ENCODE measurements at places on chromosomes 7 and 10.

DNA sequence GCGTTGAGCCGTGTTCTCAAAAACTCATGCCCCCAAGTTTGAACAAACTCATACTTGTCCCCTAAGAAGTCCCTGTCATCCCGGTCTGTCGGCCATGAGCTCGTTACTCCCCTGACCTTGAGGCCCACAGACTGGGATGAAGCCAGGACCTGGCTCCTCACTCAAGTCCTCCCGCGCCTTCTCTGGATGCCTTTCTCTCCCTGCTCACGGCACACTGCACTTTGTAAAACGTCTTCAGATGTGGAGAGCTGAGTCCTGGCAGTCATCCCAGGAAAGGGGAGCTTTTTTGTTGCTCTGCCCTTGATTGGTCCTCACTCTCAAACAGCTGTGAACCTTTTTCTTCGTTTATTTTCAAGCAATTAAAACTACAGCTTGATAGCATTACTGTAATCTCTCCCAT, 110.8 kb downstream of the JAZF1 start:
- DNase-seq, result no peak

DNA sequence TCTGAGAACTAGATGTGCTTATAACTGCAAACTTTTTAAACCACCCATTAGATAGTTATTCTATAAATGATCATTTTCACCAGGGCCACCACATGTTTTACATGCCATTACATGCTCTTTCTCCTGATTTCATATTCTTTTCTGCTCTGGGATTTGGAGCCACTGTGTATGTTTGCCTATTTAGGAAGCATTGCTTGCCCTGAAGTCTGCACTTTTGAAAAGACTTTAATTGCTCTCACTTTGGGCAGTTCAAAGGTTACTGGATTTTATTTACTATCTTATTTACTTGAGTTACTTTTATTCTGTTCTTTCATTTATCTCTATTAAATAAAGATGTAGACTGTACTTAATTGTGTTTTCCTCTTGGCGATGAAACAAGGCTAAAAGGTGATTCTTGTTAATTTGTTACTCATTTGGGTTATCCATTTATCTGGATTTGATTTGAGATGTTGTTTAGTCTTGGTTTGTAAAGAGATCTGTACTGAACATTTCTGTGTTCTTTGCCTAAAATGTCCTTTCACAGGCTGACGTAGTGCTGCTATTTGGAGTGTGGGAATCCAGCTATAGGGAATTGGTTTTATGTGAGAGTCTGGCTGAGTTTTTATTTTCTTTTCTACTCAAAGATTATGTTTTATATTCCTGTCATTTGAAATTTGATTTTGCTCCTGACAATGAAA, 88.8 kb downstream of the SUGCT start:
- DNase-seq, result no peak

DNA sequence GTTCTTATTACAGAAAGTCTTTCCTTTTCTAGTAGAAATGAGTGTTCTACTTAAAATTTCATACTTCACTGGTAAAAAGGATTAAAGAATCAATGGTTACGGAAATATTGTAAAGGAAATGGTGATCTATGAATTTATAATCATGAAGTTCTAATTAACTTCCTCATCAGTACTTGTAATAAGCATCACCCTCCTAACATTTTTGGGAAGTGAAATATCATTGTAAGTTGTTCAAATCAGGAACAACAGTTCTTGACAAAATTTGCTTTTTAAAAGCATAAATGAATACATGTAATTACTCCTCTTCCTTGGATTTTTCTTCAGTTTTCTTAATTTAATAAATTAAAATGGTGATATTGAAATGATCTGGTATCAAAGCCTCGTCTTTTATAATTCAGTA, 5.6 kb upstream of the PCGF5 start:
- DNase-seq, result no peak

DNA sequence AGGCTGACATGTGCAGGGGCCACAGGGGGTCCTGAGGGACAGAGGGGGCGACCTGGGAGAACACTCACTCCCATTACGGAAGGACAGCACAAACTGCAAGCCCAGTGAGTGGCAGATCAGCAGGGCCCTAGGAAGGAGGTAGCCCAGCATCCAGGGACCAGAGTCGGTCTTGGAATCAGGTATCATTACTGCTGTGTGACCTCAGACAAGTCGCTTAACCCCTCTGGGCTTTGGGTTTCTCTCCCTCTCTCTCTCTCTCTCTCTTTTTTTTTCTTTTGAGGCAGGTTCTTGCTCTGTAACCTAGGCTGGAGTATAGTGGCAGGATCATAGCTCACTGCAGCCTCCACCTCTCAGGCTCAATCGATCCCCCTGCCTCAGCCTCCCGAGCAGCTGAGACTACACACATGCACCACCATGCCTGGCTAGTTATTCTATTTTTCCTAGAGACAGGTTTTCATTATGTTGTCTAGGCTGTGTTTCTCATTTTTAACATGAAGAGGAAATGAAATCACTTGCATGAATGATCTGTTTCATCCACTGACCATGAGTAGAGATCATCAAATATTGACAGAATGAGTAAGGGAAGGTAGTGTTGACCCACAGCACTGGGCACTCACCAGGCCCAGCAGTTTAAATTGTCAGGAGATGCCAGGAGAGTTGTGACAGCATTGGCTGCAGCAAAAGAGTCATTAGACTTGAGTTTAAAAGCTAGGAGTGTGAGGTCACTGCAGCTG, 49.4 kb downstream of the BUB3 start:
- no peak for DNase-seq

DNA sequence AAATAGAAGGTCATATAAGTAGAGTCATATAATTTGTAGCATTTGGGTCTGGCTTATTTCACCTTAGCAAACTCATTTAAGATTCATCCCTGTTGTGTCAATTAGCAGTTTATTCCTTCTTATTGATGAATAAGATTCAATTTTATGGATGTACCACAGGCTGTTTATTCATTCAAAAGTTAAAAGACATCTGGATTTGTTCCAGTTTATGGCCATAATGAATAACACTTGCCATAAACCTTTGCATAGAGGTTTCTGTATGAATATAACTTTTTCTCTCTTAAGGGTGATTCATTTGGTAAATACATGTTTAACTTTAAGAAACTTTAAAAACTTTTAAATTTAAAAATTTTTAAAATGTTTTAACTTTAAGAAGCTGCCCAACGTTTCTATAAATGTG, 66.4 kb downstream of the CPED1 start:
- DNase-seq, result no peak

- DNase-seq, result no peak
Measured at GRCh38 chr10:129448086-129448485, 19.0 kb upstream of the MGMT start.

DNA sequence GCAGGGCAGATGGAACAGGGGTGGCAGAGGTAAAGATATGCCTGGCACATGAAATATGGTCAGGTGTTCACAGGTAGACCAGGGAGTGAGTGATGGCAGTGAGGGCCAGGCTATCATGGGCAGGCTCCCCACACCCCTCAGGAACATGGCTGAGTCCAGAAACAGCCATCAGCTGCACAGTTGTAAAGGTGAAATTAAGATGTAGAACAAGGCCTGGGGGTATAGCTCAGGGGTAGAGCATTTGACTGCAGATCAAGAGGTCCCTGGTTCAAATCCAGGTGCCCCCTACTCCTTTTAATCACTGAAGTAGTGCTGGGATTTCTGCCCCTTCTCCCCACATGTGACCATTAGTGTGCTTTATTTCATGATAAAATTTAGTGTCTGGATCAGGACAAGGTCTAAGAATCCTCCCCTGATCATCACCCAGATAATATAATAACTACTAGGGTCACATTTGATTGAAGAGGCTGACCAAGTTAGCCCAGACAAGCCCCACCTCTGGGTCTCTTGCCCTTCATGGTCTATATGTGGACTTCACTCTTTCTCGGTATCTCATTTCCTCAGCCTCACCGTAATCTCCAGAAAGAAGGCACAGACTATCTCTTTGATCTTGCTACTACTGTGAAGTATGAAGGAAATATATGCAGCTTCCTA, 69.0 kb downstream of the ZNF783 start:
- no peak for DNase-seq

DNA sequence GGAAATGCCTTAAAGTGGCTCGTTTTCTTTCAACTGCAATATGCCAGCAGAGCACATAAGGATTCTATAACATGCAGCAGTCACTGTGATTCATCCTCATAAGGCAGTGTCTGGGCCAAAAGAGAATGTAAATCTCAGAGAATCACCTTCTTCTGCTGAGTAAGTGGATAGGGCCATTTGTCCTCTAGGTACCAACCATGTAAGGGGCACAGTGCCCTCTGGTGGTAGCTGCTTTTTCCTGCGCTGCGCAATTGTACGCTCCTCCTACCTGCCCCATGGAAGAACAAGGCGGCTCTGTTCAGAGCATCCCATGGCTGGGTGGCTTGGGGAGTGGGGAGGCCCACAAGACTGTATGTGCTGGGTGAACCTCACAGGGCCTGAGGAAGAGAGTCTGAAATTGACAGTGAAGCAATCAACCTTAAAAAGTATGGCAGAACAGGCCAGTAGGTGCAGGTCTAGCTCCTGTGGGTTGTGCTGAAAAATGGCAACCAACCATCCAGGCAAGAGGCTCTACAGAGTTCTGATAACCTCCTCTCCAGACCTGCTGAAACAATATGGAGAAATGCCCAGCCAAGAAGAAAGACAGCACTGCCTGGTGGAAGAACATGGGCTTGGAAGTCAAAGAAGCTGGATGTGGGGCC, 78.6 kb upstream of the C10orf90 start:
- peak; percentile 33 for DNase-seq

- no peak for DNase-seq
Measured at GRCh38 chr7:99099499-99100077, 44.3 kb downstream of the SMURF1 start.

DNA sequence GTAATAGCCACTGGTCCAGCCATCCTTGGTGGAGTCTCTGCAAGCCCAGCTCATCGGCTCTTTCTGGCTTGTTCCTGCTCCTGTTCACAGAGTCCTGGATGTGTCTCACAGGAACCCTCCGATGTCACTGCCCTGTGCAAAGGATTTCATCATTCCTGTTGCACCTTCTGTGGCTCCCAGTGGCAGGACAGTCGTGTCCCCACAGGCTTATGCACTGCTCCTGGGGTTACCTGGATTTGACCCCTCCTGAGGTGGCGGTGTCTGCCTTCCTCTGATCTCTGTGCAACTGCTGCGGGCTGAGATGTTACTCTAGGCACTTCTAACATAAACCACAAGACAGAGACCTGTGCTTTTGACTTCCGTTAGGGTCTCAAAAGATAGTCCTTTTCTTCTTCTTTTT, 30.6 kb downstream of the APBB1IP start:
- DNase-seq, result no peak

DNA sequence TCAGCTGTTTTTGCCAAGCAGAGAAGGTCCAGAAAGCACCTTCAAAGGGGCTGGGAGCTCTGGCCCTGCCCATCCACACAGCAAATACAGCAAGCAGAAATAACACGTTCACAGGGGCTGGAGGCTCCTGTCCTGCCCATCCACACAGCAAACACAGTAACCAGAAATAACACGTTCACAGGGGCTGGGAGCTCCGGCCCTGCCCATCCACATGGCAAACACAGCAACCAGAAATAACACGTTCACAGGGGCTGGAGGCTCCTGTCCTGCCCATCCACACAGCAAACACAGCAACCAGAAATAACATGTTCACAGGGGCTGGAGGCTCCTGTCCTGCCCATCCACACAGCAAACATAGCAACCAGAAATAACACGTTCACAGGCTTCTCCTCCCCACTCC, 558.1 kb downstream of the PTPRN2 start:
- DNase-seq, result no peak

GRCh38 chr10:127935071-127935561, 28.2 kb downstream of the PTPRE start:
- no peak for DNase-seq

GRCh38 chr10:97849687-97850402, at the start of gene GOLGA7B:
Gene GOLGA7B (plus strand): TSS chr10:97849843. CDS start chr10:97850304, 461 bp downstream.
- DNase-seq, result no peak

- peak; percentile 38 for DNase-seq
Measured at GRCh38 chr7:137898839-137899721, 52.3 kb upstream of the DGKI start.

All from amniotic stem cell (primary cell).